ENCODE measurements at places on chromosomes 11 and 22.
A peak's percentile ranks its signal among the peaks of the same experiment; 100 is the strongest.

- peak; percentile 88 for DNase-seq
Observed at GRCh38 chr22:41285441-41285819, 557 bp downstream of the RANGAP1 start.

- DNase-seq: no peak
Observed at GRCh38 chr11:60657888-60658287, 41.5 kb upstream of the MS4A8 start.

- DNase-seq: no peak
Observed at GRCh38 chr22:45296628-45297297, 12.0 kb downstream of the UPK3A start.

- DNase-seq: no peak
Observed at GRCh38 chr11:69683764-69684333, 8.7 kb upstream of the LTO1 start.

GRCh38 chr22:41551877-41552582 is 7.8 kb upstream of the POLR3H start:
- DNase-seq: no peak

DNA sequence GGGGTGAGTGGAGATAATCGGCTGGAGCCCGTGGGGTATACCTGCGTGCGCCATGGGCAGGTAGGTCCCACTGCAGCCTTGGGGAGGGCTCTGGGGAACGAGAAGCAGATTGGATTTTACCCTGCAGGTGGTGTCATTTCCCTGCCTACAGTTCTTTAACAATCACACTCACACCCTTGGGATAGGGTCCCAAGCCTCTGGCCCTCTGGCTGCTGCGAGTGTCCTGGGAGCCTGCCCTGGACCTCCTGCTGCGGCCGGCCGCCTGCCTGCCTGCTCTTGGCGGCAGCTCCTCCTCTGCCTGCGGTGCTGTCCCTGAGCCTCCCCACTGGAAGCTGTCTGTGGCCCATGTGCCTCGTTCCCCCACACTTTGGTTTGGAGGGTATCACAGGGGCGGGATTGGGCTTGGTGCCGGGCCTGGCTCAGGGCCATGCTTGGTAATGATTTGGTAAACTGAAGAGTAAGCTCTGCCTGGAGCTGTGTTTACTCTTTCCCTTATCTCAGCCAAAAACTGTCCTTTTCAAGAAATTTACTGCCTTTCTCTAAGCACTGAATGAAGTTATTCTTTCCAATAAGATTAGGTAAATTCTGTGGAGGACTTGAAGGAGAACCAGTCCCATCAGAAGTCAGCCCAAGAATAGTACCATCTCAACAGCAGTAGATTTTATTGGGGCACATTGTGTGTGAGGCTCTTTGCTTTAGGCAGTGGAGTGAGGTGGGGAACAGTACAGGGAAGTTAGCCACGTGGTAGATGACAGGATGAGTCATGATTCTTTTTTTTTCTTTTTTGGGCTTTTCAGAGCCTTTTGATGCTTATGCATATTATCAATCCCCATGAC is 53.7 kb downstream of the TBC1D22A start:
- no peak for DNase-seq

DNA sequence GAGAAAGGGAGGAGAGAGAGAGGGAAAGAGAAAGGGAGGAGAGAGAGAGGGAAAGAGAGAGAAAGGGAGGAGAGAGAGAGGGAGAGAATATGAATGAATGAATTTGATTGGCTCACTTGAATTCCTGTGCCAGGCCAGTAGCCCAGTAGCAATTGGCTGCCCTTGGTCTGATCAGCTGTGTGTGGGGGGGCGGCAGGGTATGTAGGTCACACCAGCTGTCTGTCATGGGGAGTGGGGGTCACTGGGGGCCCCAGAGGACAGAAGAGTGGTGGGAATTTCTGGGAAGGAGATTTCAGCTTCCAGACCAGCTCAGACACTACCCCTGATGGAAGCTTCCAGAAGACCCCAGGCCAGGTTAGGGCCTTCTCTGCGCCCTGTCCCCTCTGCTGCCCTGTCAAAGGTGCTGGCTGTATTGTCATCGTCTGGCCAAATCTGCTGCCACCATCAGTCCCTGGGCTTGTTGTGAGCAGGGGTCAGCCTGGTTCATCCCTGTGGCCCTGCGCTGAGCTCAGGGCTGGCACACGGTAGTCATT is 21.1 kb downstream of the MPPED1 start:
- no peak for DNase-seq

DNA sequence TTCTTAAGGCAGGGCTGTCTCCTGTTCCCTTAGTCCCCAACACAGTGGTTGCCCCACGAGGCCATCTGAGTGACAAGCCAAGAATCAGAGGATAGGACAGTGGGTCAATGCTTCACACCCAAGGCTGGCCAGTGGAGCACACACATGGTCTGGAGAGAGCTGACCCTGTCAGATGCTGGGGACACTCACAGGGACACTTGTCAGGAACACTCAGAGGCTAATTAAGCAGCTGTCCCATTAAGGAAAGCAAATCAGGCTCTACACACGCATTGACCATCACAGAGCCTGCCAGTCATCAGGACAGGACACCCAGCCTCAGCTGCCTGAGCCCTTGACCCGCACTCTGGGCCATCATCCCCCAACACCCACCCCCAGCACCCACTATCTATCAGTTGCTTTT is 18.2 kb downstream of the GDPD5 start:
- no peak for DNase-seq

GRCh38 chr11:45400591-45400990 is 114.5 kb upstream of the SYT13 start:
- DNase-seq: no peak

- DNase-seq: no peak
Observed at GRCh38 chr11:87035976-87036583, 1.7 kb upstream of the TMEM135 start.

DNA sequence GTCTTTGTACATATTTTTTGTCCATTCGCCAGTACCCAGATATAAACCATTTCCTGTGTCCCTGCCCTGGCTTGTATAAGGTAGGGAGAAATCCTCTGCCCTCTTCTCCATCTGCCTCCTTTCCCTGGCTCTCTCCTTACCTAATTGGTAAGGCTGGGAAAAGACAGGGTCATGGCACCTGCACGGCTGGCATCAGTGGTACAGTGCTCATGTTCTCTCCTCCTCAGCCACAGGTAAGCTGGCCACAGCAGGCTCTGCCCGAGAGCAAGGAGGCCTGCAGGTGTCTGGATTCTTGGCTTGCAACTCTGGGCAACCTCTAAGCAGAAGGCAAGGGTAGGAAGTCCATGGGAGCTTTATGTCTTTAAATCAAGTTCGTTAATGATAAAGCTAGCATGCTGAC is 419.9 kb downstream of the BUD13 start:
- no peak for DNase-seq

DNA sequence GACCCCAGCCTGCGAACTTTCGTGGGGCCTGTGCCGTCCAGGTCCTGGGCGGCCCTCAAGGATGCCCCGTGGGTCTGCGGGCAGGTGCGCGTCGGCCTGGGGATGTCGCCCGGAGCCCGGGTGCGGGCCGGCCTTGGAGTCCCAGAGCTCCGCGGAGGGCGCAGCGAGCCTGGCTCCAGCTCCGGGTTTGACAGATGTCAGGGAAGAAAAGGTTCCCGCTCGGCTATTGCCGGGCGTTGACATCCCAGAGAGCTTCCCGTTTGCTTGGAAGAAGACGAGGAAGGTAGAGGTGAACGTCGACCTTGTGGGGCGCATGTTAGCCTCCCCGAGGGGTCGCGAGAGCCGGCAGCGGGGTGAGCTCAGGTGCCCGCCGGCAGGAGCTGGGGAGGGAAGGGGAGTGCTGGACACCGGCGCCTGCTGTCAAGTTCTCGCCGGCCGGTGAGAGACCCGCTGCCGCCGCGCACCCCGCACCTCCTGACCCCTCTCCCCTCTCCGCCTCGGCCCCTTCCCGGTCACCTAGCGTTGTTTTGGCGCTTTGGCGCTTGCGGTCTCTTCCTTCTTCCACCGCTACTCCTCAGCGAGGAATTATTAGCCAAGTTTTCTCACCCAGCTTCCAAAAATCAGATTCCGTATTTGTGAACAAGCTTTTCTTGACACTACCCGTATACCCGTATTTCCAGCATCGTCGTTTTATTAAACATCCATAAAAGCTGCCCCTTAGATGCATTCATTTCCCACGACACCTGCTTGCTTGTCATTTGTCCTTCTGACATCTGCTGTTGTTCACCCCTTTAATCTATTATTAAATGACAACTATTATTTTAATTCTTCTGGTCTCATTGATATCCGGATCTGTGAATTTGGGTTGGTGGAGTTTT is 1.3 kb downstream of the BMAL1 start:
- no peak for DNase-seq

DNA sequence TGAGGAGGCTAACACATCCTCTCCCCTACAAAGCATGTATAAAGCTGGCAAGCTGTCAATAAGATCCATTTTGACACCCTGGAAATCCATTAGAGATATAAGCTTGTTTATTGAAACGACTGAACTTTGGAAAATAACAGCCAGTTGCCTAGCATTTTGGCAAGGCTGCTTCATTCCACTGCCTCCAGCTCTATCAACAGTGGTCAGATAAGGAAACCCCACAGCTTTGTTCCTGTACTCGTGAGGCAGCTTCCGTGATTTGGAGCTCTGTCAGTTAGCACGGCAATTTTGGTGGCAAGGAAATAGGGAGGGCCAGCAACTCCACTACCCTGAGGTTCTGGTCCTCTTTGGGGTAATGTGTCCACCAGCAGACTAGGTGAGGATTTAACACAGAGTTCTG is 2.0 kb upstream of the OR51S1 start:
- no peak for DNase-seq

GRCh38 chr22:27918341-27919221 is 475 bp downstream of the PITPNB start:
- peak; percentile 64 for DNase-seq

GRCh38 chr11:114278342-114279065 is 17.7 kb upstream of the NNMT start:
- DNase-seq: no peak

All from GM06990 (cell line).